ENCODE measurements at places on chromosomes 1 and 21. TPM values are rescaled to one million over a fixed set of nuclear protein-coding genes. Genes with fewer than 3 reads are reported as not detected.

GRCh38 chr21:25115021-25115420 lies 492.3 kb downstream of the MRPL39 start:
- no peak for DNase-seq
- H3K4me3 ChIP-seq: no peak overlapping the region
- no peaks in the 10 kb centered on the region for H3K4me1 ChIP-seq

DNA sequence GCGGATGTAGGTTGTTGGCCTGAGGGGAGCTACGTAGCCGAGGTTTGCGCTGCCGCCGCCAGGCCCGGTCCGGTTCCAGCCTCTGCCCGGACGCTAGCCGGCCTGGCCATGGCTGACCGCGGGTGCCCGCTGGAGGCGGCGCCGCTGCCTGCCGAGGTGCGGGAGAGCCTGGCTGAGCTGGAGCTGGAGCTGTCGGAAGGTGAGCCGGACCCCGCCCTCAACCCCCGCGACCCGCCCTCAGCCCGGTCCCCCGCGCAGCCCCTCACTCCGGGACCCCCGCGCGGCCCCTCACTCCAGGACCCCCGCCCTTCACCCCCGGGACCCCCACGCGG lies 299 bp downstream of the DIP2A start:
- H3K4me3 ChIP-seq: peak overlapping the region; percentile 91
- H3K27ac ChIP-seq: peak overlapping the region; percentile 63
- no peak for DNase-seq
- peaks cover 9% of the 10 kb centered on the region for H3K4me1 ChIP-seq

GRCh38 chr1:171139890-171140289 lies 45.2 kb upstream of the FMO2 start:
- DNase-seq: no peak
- H3K36me3 ChIP-seq: no peaks in the 10 kb centered on the region
- H3K27ac ChIP-seq: no peak overlapping the region
- H3K27me3 ChIP-seq: no peaks in the 10 kb centered on the region

CCDC30 gene
- total RNA-seq: 2.6 TPM

DNA sequence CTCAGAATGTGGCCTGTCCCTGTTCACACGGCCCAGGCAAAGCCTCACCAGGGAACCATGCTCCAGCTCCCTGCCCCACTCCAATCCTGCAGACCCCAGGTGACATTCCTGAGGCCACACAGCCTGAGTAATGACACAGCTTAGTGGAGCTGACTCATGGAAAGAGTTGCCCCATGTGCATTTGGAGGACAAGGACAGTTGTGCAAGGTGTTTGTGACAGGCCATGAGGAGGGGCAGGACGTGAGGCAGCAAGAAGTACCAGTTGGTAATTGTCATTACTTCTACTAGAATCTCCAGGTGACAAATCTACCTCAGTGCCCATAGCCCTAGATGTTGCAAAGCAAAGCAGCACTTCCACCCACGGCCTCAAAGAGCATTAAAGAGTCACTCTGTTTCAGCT lies 15.2 kb downstream of the PRR9 start:
- H3K36me3 ChIP-seq: no peaks in the 10 kb centered on the region
- H3K27me3 ChIP-seq: no peaks in the 10 kb centered on the region
- H3K27ac ChIP-seq: no peak overlapping the region

- H3K27me3 ChIP-seq: peaks cover 17% of the 10 kb centered on the region
- H3K36me3 ChIP-seq: no peaks in the 10 kb centered on the region
- H3K4me3 ChIP-seq: peak overlapping the region; percentile 27
- no peak for DNase-seq
- H3K27ac ChIP-seq: no peak overlapping the region
These were observed 4.8 kb downstream of the TCHH start for GRCh38 chr1:152110365-152110859.

GRCh38 chr1:8004113-8004802 lies 21.9 kb downstream of the ERRFI1 start:
- H3K36me3 ChIP-seq: peaks cover 4% of the 10 kb centered on the region
- peak overlapping the region; percentile 35 for H3K27ac ChIP-seq
- H3K4me3 ChIP-seq: no peak overlapping the region

GRCh38 chr1:162145280-162145965 lies 75.9 kb downstream of the NOS1AP start:
- H3K27me3 ChIP-seq: no peaks in the 10 kb centered on the region
- H3K4me3 ChIP-seq: no peak overlapping the region
- DNase-seq: no peak

GRCh38 chr1:15299179-15299578 lies 52.2 kb downstream of the FHAD1 start:
- H3K27ac ChIP-seq: no peak overlapping the region
- no peaks in the 10 kb centered on the region for H3K27me3 ChIP-seq
- no peak overlapping the region for H3K4me3 ChIP-seq
- H3K4me1 ChIP-seq: no peaks in the 10 kb centered on the region
- H3K36me3 ChIP-seq: no peaks in the 10 kb centered on the region

GRCh38 chr1:209647156-209647555 lies 5.1 kb downstream of the LAMB3 start:
- no peak overlapping the region for H3K27ac ChIP-seq
- no peaks in the 10 kb centered on the region for H3K36me3 ChIP-seq
- no peak overlapping the region for H3K4me3 ChIP-seq
- no peaks in the 10 kb centered on the region for H3K27me3 ChIP-seq

GRCh38 chr1:119653839-119654170 lies 5.7 kb upstream of the ZNF697 start:
- H3K27me3 ChIP-seq: no peaks in the 10 kb centered on the region
- H3K4me3 ChIP-seq: no peak overlapping the region
- H3K4me1 ChIP-seq: no peaks in the 10 kb centered on the region
- no peaks in the 10 kb centered on the region for H3K36me3 ChIP-seq

DNA sequence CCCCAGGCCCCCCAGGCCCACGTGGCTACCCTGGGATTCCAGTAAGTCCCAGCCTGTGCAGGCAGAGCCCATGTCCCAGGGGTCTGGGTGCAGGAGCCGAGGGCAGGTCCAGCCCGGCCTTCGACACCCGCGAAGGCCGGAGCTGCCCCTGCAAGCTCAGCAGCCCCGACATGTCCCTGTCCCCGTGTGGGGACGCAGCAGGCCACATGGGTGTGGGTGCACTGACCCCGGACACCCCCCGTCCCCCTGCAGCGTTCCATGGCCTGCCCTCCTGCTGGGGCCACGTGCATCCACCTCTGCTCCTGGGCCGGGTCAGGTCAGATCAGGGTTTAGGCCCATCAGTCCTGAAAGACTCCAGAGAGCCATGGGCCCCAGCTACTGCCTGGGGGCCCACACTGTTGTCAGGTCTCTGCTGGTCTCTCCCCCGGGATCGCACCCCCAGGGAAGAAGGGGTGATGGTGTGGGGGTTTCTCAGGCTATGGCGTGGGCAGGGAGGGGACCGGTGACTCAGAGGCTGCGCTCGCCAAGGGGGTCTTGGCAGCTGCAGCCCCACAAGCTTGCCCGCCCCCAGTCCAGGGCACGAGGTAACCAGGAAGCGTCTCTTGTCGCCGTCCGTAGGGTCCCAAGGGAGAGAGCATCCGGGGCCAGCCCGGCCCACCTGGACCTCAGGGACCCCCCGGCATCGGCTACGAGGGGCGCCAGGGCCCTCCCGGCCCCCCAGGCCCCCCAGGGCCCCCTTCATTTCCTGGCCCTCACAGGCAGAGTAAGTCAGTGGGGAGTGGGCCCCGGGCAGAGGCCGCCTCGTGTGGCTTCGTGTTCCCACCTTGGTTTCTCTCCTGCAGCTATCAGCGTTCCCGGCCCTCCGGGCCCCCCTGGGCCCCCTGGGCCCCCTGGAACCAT lies 37.5 kb downstream of the SLC19A1 start:
- no peak overlapping the region for H3K27ac ChIP-seq
- DNase-seq: peak; percentile 51
- no peaks in the 10 kb centered on the region for H3K36me3 ChIP-seq
- no peak overlapping the region for H3K4me3 ChIP-seq
- H3K27me3 ChIP-seq: no peaks in the 10 kb centered on the region
- no peaks in the 10 kb centered on the region for H3K4me1 ChIP-seq

CFHR5 gene
- total RNA-seq: not detected

KRTAP13-2 gene
- total RNA-seq: not detected

DNA sequence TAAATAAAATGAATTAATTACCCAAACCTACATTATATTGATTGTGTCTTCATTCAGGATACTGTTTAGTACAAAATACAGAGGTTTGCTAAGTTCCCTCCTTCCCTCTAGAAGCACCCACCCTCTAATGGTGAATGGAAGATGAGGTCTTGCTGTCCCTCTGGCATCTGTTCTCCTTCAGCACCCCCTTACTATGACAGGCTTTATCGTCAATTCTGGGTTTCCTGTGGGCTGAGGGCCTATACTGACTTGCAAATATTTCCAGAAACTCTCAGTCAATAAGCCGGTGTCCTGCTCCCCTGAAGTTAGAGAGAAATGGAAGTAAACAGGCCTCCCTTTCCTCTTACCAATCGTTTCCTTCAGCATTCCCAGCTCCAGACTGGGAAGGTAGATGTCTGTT lies 13.2 kb downstream of the LAX1 start:
- no peaks in the 10 kb centered on the region for H3K36me3 ChIP-seq
- DNase-seq: no peak
- no peak overlapping the region for H3K27ac ChIP-seq
- no peaks in the 10 kb centered on the region for H3K4me1 ChIP-seq

PDIK1L gene
- 6.0 TPM for total RNA-seq

DNA sequence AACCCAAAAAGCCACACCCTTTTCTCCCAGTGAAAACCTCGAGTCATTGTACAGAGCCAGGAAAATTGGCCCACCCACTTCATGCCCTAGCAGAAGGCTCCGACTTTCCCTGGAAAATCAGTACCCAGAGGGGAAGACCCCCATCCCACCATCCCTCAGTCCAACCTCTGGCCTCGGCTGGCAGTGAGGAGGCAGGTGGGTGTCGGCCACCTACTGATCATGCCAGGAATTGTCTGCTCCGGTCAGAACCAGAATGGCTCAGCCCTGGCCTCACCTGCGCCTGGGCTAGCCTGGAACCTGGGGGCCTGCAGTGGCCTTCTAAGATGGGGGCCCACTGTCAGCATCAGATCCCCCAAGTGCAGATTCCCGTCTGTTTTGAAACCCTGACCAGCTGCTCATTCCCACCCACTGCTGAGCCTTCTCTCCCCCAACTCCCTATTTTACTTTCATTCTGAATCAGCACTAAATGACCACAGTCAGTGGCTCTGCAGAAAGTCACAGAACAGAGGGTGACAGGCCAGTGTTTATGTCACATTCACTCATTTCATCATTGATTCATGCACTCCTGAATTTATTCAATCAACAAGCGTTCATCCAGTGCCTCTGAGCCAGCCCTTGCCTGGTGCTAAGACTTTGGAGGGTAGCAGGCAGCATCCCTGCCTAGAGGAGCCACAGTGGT lies 3.0 kb upstream of the S100A9 start:
- H3K27me3 ChIP-seq: peaks cover 16% of the 10 kb centered on the region
- H3K36me3 ChIP-seq: no peaks in the 10 kb centered on the region
- DNase-seq: no peak
- H3K4me1 ChIP-seq: no peaks in the 10 kb centered on the region
- no peak overlapping the region for H3K4me3 ChIP-seq

KPRP gene
- not detected for total RNA-seq

BCL2L15 gene
- 14.1 TPM for total RNA-seq

AKR1A1 gene
- 124 TPM for total RNA-seq

DNA sequence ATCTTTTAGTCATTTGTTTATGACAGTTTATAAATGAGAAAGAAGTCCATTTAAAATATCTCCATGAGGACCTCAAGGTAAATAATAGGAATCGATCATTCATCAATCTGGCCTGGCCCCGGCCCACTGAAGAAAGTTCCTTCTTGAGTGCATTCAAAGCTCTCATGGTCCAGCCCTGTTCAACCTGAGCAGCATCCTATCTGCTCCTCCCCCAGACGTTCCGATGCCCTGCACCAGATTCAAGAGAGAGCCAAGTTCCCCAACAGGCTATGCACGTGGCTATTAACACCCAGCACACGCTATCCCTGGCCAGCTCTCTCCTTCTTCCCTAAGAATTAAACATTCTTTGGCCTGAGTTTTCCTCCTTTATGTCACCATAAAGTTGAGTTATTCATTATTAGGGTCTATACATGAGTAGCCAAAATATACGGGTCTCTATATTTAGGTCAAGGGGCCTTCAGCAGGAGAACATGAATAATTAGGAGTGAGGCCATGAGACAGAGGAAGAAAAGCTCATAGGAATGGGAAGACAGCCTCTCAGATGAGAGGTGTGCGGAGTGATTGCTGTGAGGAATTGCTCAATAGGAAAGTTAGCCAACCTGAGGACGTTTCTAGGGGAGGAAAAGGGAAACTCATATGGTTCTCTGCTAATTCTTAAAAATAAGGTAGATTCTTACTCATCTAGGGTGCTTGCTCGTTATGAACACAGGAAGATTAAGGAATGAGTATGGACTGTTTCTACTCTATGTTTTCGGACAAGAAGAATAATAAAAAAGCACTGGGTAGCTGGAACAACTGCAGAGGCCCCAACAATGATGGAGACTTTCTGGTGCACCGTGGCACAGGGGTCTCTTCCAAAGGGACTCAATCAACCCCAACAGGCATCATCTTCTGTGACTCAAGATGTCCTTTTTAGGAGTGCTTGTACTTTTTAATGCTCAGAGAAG lies 23.6 kb downstream of the RUNX1 start:
- no peaks in the 10 kb centered on the region for H3K36me3 ChIP-seq
- no peak for DNase-seq
- no peak overlapping the region for H3K27ac ChIP-seq
- H3K27me3 ChIP-seq: no peaks in the 10 kb centered on the region

DNA sequence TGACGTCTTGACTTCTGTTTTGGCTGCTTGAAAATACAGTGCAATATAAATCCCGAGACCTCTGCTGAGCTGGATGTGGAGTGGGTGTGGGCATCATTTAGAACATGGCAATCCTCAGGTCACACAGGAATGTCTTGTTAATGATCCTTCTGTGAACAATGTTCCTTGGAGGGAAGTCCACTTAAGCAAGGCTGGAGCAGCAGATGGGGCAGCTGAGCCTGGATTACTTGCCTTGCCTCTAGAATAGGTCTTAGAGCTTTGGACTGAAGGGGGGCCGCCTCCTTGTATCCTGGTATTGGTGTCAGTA lies 926 bp upstream of the SCMH1 start:
- DNase-seq: no peak
- H3K27me3 ChIP-seq: no peaks in the 10 kb centered on the region
- no peaks in the 10 kb centered on the region for H3K36me3 ChIP-seq
- peaks cover 15% of the 10 kb centered on the region for H3K4me1 ChIP-seq
- no peak overlapping the region for H3K27ac ChIP-seq
- no peak overlapping the region for H3K4me3 ChIP-seq

- H3K27ac ChIP-seq: no peak overlapping the region
- H3K36me3 ChIP-seq: no peaks in the 10 kb centered on the region
- H3K4me3 ChIP-seq: no peak overlapping the region
- no peaks in the 10 kb centered on the region for H3K4me1 ChIP-seq
- DNase-seq: no peak
These were observed 32.1 kb upstream of the ADORA3 start for GRCh38 chr1:111535256-111536191.

- no peak overlapping the region for H3K4me3 ChIP-seq
- no peak overlapping the region for H3K27ac ChIP-seq
- H3K27me3 ChIP-seq: no peaks in the 10 kb centered on the region
- DNase-seq: no peak
- no peaks in the 10 kb centered on the region for H3K36me3 ChIP-seq
- H3K4me1 ChIP-seq: no peaks in the 10 kb centered on the region
These were observed 38.3 kb upstream of the BCL10 start for GRCh38 chr1:85314726-85315125.

Measured in pancreas (tissue), 10 donors.